Osteocyte (in vitro differentiated cells): ENCODE measurements at places on chromosomes 11 and 22.

GRCh38 chr11:47020793-47021526 lies 84.4 kb downstream of the CSTPP1 start:
- no peaks in the 10 kb centered on the region for H3K4me1 ChIP-seq
- H3K4me3 ChIP-seq, result no peak overlapping the region
- no peak for DNase-seq
- H3K36me3 ChIP-seq, result peaks cover 3% of the 10 kb centered on the region
- no peaks in the 10 kb centered on the region for H3K27me3 ChIP-seq

- no peak overlapping the region for H3K27ac ChIP-seq
- peaks cover 39% of the 10 kb centered on the region for H3K4me1 ChIP-seq
- H3K36me3 ChIP-seq, result peaks cover 15% of the 10 kb centered on the region
- no peak overlapping the region for H3K4me3 ChIP-seq
These were observed 3.7 kb downstream of the ACAT1 start for GRCh38 chr11:108125096-108125495.

DNA sequence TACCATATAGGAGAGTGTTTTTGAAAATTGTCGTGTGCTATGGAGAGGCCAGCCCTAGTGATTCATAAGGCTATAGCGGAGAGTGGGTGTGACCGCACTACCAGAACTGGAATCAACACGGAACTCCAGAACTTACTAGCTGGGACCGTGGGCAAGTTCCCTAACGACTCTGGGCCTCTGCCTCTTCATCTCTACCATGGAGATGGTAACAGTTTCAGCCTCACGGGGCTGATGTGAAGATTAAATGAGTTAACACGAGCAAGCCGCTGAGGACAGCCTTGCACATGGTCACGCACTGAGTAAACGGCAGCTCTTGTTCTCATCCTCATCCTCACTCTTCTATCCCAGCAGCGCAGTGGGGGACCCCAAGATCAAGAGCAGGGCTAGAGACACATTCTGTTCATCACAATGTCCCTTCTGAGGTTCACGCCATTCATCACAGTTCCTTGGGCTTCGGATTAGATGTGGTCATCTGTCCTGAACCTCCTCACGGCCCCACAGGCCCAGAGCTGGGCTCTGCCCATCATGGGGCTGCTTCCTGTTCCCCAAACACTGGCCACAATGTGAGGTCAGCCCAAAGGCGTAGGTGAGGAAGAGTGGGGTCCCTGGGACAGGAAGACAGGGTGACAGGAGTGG lies 47.2 kb upstream of the CD5 start:
- H3K27ac ChIP-seq, result no peak overlapping the region
- DNase-seq, result no peak
- no peaks in the 10 kb centered on the region for H3K4me1 ChIP-seq
- H3K27me3 ChIP-seq, result peaks cover 17% of the 10 kb centered on the region

DNA sequence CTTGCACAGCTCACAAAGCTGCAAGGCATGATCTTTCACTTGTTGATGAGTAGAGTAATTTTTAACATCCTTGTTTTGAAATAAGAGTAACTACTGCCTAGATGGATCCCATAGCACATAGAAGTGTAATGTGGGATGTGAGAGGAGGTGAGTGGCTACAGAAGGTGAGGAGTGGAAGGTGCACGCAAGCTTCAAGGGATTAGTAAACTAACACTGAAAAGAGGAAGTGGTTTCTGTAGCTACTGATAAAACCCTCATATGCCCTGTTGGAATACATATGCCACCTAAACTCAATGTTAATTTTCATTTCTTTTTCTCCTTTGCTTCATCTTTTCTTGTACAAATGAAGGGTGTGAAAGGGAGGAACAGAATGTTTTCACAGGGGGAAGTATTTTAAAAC lies 22.0 kb upstream of the CTSC start:
- peaks cover 4% of the 10 kb centered on the region for H3K27me3 ChIP-seq
- H3K36me3 ChIP-seq, result no peaks in the 10 kb centered on the region
- peaks cover 2% of the 10 kb centered on the region for H3K4me1 ChIP-seq
- no peak overlapping the region for H3K4me3 ChIP-seq
